ENCODE measurements at places on chromosomes 1 and 21. TPM values are rescaled to one million over a fixed set of nuclear protein-coding genes. Genes with fewer than 3 reads are reported as not detected.

DNA sequence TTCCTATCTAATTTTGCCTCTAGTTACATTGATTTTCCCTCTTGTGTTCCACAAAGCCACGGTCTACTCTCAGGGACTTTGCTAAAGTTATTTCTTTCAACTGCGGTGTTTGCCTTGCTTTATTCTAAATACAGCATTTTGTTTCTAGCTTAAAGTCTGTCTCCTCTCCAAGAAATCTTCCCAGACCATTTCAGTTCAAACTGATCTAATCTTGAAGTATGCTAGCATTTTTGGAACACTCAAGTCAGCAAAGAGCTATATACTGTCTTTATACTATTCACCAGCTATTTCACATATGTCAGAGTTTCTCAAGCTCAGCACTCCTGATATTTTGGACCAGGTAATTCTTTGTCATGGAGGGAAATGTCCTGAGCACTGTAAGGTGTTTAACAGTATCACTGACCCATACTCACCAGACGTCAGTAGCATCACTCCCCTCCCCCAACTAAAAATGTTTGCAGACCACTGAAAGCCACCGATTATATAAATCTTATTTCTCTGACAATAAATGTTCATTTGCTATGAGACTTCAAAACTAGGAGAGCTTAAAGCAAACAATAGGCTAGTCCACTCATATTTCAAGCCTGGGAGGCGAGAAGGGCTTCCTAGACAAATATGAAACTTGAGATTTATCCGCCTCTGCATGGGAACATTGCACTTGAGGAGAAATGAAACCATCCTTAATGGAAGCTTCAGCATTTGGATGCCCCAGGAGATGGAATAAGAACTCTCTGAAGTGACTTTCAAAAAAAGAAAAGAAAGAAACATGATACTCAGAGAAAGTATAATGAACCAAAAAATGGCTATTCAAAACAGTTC, 81.1 kb downstream of the KIAA0319L start:
- no peak overlapping the region for H3K4me3 ChIP-seq
- no peaks in the 10 kb centered on the region for H3K4me1 ChIP-seq
- H3K36me3 ChIP-seq: peaks cover 5% of the 10 kb centered on the region
- H3K27me3 ChIP-seq: no peaks in the 10 kb centered on the region
- H3K27ac ChIP-seq: peak overlapping the region; percentile 7

DNA sequence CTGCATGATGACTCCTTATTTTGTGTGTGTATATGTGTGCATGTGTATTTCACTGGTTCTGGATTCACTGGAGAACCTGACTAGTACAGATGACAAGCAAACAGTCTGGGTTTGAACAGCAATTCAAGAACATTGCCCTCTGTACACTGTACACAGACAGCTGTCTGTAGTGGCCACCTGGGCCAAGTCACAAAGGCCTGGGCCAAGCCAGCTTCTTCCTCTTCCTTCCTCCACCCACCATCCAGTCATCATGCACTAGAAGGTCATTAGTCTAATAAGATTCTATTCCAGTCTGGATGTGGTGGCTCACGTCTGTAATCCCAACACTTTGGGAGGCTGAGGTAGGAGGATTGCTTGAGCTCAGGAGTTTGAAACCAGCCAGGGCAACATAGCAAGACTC, 155.9 kb downstream of the ELAVL4 start:
- DNase-seq: no peak
- H3K4me1 ChIP-seq: peaks cover 21% of the 10 kb centered on the region
- no peak overlapping the region for H3K27ac ChIP-seq
- H3K4me3 ChIP-seq: no peak overlapping the region
- no peaks in the 10 kb centered on the region for H3K36me3 ChIP-seq
- peaks cover 7% of the 10 kb centered on the region for H3K27me3 ChIP-seq

DNA sequence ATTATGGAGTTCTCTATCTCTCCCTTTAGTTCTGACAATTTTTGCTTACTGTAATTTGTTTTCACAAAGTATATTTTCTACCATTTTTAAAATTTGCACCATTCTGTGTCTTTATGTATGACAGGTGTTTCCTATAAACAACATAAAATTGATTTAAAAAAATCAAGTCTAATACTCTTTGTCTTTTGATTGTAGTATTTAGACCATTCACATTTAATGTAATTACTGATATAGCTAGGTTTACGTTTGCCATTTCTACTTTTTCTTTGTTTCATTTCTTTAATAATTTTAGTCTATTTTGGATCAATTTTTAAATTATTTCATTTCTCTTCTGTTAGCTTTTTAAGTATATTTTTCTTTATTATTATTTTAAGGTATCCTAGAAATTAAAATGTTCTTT, 44.4 kb upstream of the LCE5A start:
- DNase-seq: no peak
- H3K36me3 ChIP-seq: peaks cover 3% of the 10 kb centered on the region
- peaks cover 13% of the 10 kb centered on the region for H3K27me3 ChIP-seq
- H3K4me1 ChIP-seq: peaks cover 5% of the 10 kb centered on the region
- no peak overlapping the region for H3K4me3 ChIP-seq

IKBKE gene
- 21.1 TPM for total RNA-seq

PPIH gene
- total RNA-seq: 74.2 TPM
